K562 (cell line): ENCODE measurements at places on chromosomes 1 and 21. TPM values are rescaled to one million over a fixed set of nuclear protein-coding genes. Genes with fewer than 3 reads are reported as not detected.
A peak's percentile ranks its signal among the peaks of the same experiment; 100 is the strongest.

- DNase-seq, result peak; percentile 72
Measured at GRCh38 chr1:183472488-183473216, at the start of gene SMG7. Gene SMG7, plus strand, starts transcription at chr1:183472499. Its CDS starts 122 bp downstream, at chr1:183472621.

DNA sequence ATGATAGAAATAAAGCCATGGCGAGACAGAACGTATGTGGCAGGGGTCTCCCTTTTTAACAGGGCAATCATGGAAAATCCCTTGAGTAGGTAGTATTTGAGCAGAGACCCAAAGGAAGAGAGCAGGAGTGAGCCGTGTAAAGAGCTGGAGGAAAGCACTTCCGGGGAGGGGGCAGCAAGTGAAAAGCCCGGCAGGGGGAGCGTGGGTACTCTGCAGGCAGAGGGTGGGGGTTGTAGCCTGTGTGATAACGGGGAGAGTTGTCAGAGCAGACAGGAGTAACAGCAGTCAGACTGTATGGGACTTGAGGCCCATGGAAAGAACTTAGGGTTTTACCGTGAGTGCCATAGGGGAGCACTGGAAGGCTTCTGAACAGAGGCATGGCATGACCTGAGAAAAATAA lies 51.1 kb upstream of the LDLRAP1 start:
- no peak for DNase-seq

- no peak for DNase-seq
Measured at GRCh38 chr1:69836971-69837636, 269.4 kb downstream of the LRRC7 start.

DNA sequence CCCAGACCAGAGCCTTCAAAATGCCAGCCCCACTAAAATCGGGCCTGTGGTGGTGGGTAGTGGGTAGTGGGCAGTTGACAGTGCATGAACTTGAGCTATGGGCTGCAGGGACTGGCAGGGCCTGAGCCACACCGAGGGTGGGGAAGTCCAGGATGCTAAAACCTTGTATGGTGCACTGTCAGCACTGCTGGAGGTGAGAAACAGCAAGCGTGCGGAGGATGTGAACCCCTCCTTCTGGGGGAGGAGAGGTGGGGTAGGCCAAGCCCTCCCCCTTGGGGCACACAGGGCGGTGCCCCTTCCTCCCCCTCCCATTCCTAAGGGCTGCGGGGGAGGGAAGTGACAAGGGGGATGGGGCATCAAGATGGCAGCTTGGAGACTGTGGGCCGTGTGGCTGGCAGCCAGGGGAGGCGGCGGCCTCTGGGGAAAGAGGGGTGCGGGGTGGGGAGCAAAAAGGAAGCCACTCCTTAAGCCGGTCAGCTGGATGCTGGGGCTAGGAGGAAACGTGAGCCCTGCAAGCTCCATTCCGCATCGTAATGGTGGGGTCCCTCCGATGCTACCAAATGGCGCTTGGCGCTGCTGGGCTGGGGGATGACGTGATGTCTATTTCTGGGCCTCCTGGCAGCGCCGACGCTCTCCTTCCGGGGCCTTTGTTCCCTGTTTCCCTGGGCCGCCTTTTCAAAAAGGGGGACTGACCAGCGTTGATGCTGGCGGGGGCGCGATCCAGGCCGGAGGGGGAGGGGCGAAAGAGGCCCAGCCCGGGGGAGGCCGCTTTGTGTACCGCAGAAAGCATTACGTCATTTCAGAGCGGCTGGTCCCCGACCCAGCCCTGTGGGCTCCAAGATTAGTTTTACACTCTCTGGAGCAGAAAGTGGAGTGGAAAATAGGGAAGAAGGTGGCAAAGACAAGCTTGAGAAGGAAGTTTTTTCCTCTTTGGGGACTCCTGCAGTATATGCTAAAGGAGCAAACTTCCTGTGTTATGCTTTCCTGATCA lies 809 bp downstream of the SYT11 start:
- peak; percentile 81 for DNase-seq

- DNase-seq, result no peak
Measured at GRCh38 chr21:27953340-27954045, 986.6 kb upstream of the ADAMTS5 start.

DNA sequence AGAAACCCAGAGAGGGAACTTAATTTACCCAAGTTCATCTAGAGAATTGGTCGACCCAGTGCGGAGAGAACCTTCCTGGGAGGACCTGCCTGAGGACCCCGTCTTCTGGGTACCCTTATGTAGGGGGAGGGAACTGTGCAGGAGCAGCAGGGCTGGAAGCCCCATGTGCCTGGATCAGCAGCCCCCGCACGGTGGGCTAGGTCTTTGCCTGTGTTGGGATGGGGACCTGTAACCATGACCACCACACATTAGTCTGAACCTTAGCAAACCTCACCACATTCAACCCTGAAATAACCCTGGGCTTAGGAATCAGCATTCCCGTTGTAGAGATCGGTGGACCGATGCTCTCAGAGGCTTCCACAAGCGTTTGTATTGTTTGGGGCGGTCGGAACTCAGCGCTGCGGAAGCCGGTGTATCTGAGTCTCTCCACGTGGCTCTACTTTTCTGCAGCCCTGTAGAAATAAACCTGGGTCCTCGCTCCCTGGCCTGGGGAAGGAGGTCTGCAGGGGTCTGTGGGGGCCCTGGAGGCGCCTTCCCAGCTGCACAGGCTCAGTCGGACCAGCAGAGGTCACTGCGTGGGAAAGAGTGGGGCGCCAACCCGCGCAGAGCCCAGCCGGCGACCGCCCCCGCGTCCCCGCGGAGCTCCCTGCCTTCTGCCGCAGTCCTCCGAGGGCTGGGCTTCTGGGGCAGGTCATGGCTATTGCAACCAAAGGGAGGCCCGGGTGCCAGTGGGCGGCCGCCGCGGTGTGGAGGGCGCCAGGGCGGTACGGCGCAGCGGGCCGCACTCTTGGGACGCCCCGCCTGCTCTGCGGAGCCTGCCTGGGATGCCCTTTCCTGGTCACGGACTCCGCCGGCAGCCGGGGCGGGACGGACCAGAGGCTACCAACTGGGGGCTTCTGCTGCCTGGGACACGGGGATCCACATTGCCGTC lies 36.2 kb upstream of the KCNA10 start:
- peak; percentile 67 for DNase-seq

GRCh38 chr1:215905493-215906115 lies 338.5 kb downstream of the KCTD3 start:
- DNase-seq, result no peak

CFH gene
- 40.8 and 46.6 TPM in 2 replicates for total RNA-seq

FCGR3A gene
- 0.29 and 0.56 TPM in 2 replicates for total RNA-seq

DNA sequence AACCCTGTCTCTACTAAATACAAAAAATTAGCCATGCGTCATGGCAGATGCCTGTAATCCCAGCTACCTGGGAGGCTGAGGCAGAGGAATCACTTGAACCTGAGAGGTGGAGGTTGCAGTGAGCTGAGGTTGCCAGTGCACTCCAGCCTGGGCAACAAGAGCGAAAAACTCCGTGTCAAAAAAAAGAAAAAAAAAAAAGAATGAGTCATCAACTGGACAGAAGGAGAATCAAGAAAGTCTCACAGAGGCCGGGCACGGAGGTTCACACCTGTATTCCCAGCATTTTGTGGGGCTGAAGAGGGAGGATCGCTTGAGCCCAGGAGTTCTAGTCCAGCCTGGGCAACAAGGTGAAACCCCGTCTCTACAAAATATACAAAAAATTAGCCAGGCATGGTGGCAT lies 45.5 kb upstream of the CDC42BPA start:
- no peak for DNase-seq

DNA sequence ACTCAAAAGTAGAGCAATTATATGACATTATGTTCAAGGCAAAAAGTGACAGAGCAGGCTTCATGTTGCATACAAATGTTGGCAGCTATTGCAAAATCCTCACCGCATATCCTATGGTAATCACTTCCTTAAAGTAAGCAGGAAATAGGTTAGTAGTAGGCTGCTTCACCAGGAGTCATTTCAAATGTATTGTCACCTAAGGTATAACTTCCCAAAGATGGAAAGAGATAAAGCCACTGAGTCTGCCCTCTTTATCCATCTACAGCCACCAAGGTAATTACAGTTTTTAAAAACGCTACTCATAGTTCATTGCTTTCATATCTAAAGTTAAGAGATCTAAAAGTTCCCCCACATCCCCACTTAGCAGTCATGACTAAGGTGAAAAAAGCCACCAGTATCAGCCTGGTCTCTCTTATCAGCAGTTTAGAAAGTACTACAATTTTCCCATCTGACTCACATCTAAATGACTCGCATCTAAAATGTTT lies 31.6 kb upstream of the UBE2U start:
- no peak for DNase-seq

CYB5RL gene
- 15.2 and 16.9 TPM in 2 replicates for total RNA-seq

DNA sequence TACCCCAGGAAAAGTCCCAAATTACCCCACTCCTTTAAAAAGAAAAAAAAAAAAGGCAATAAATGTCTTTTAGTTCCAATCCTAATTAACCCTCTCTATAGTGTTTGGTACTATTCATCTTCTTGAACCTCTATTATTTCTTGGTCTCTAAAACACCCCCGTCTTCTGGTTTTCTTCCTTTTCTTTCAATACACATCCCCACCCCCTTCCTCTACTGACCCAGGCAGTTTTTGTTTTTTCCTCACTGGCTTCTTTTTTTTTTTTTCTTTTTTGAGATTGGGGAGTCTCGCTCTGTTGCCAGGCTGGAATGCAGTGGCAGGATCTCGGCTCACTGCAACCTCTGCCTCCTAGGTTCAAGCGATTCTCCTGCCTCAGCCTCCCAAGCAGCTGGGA lies 26.1 kb downstream of the EGLN1 start:
- no peak for DNase-seq

DNA sequence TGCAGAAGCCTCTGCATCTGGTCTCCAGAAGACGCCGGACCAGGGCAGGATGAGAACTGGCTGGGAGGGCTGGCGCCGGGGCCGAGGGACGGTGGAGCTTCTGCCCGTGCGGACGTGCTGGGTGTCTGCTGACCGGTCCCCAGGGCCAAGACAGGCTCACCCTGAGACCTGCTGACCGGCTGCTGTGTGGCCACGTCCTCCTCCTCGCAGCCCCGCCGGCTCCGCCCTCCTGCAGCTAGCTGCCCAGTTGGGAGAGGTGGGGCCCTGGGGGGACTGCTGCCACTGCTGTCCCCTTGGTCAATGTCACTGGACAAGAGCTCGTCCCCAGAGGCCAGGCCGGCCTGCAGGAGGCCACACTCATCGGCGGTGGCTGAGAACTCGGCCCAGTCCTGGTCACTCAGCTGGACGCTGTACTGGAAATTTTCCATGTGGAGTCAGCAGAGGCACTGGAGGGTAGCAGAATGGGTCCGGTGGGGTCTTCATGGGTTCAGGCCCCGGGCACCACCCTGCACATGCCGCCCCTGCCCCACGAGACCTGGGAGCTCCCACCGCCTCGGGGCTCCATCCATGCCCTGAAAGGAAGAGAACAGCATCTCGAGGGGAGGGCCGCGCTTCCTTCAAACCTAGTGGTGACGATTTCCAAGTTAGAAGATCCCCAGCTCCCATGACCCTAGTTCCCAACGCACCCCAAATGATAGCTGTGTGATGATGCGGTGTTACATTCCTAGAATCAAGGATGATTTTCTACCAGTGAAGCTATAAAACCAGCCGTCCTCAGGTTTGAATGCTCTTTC lies 1.1 kb downstream of the PERM1 start:
- no peak for DNase-seq

IL20 gene
- total RNA-seq, result not detected in 2 replicates

PPP1R15B gene
- 46.5 and 48.1 TPM in 2 replicates for total RNA-seq

- peak; percentile 30 for DNase-seq
Measured at GRCh38 chr1:243505986-243506689, 250.3 kb downstream of the SDCCAG8 start.

GRCh38 chr1:174112489-174113162 lies 46.7 kb upstream of the RABGAP1L start:
- no peak for DNase-seq
